ENCODE measurements at places on chromosomes 1 and 21.

DNA sequence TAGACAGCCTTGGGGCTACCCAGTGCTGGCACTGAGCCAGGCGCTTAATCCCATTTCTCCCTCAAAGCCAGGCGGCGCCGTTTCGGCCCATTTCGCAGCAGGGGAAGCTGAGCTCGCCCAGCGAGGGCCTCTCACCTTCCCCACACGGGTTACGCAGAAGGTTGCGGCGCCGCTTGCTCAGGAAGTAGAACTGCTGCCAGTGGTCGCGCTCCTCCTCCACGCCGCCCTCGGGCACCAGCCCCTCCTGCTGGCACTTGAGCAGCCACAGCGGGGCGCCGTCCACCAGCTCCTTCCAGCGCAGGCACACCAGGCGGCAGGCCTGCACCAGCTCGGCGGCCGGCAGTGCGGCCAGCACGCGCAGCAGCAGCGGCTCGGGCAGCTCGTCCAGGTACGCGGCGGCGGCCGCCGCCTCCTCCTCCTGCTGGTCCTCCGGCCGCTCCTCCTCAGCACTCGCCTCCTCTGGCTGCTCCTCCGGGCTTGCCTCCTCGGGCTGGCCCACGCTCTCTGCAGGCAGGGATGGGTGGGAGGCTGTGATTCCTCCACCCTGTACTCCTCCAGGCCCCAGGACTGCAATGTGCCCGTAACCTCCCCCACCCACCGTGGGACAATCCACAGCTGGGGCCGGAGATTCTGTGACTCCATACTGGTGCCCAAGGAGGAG, 3.8 kb downstream of the FBXO2 start:
- DNase-seq: peak; percentile 86

GRCh38 chr1:183259924-183260323, 73.9 kb downstream of the LAMC2 start:
- no peak for DNase-seq

DNA sequence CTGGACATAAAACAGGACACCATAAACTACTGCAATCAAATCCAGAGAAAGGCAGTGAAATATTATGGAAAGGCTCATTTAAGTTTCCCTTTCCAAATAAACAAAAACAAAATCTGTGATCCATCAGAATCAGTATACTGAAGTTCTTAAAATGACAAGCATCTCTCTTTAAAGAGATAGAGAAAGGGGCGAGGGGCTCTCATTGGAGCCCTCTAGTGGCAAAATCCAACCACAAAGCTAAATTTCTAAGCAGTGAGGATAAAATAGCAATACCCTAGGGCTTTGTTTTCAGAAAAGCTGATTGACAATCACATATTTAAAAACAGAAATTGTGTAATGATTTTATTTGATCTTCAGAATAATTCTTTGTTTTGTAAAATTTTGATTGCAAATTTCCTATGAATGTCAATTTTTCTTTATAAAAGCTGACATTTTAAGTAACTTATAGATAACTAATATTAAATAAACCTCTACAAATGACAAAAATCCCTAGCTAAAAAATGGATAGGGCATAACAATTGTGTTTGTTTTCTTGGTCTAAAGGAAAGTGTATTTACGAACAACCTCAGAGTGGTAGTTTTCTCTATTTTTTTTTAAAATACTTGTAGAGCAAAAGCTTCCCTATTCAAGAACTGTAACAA, 138.2 kb downstream of the COL24A1 start:
- DNase-seq: no peak

DNA sequence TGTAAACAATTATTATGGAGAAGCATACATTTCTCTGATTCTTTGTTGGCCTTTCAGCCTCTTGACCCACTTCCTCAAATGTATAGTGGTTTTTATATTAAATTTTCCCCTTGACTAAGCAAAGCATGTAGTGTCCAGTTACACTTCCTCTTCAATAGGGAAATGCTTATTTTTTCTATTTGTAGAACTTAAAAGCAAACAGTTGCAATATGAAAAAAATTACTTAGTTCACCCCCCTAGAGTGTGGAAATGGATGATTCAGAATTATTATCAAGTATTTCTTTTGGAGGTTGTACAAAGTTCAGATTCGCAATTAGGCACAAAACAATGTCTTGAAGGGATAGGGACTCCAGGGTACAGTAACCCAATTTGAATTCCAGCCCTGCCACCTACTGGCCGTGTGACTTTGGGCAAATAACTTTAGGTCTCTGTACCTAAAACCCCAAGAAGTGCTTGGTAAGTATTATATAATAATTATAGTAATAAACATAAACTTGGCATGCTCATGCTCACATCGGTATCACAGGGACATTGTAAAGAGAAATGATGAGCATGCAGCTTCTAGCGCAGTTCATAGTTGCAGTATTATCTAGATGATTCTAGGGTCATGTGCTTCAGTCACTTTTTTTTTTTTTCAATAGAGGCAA, 28.6 kb upstream of the IFNGR2 start:
- peak; percentile 38 for DNase-seq

DNA sequence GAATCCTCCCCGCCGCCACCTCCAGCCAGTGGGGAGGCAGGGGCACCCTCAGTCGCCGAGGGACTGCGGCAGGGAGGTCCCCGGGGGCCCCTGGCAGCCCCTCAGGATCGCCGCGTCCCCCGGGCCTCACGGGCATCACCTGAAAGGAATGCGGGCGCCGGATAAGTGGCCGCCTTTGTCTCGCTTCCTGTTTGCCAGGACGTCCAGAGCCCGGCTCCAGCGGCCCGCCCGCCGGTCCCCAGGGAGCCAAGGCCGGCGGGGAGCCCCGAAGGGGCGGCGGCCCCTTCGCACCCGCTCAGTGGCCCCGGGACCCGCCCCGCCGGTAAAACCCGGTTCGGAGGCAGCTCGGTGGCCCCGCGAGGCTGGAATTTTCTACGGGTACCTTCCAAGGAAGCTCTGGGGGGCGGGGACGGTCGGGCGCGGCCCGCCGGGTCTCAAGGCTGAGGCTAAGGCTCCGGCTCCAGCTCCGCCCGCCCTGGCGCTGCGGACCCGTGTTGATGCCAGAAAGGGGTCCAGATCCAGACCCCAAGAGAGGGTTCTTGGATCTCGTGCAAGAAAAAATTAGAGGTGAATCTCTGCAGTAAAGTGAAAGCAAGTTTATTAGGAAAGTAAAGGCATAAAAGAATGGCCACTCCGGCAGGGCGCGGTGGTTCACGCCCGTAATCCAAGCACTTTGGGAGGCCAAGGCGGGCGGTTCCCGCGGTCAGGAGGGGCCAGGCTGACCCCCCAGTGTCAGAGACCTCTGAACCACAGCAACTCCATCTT, 12.6 kb downstream of the TINAGL1 start:
- DNase-seq: no peak

GRCh38 chr1:226004396-226004795, 5.3 kb upstream of the SDE2 start:
- no peak for DNase-seq

GRCh38 chr1:19452221-19452663, 33.1 kb downstream of the CAPZB start:
- DNase-seq: no peak

GRCh38 chr1:211332830-211333229, 6.2 kb downstream of the TRAF5 start:
- no peak for DNase-seq

DNA sequence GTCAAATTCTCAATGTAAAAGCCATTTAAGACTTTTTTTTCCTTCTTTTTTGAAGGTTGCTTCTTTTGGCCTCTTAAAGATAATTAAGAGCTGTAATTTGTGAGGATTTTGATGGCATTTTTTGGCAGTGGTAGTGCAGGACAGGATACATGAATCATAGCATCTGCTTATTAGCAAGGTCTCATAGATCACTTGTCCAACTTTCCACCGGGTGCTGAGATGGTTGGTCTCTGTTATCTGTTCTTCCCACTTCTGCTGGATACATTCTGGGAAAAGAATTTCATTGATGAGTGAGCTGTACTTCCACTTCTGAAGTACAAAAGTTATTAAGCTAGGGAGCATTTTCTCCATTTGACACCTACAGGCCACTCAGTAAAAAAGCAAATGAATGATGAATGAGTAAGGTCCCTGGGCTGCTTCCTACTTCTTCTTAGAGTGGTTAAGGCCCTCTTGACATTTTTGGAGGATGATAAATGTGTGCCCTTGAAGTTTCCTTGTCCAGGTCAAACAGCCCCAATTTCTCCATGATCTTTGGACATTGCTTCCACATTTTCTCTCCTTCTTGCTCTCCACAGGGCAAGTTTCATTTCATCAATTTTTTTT, 100.6 kb downstream of the ROR1 start:
- no peak for DNase-seq

DNA sequence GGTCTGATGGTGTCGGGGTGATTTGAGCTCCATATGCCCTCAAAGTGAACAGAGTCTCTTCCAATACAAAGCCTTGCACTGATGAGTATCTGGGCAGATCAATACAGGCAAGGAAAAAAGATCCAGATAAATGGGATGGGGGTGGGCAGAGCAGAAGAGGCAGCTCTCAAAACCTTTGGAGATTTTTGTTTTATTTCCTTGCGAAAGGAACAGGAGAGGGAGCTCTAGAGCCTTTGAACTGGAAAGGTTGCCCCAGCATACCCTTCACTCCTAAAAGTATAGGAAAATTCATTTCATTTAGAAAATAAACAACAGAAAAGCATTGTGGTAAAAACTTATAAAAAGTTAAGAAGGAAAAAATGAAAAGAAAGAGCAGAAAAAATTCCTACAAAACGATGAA, 31.4 kb upstream of the OLIG2 start:
- no peak for DNase-seq

GRCh38 chr1:182368358-182368757, 23.2 kb downstream of the GLUL start:
- DNase-seq: no peak

- no peak for DNase-seq
Observed at GRCh38 chr1:208208132-208208487, 36.1 kb downstream of the PLXNA2 start.

- no peak for DNase-seq
Observed at GRCh38 chr1:193348769-193349535, 162.5 kb upstream of the B3GALT2 start.

DNA sequence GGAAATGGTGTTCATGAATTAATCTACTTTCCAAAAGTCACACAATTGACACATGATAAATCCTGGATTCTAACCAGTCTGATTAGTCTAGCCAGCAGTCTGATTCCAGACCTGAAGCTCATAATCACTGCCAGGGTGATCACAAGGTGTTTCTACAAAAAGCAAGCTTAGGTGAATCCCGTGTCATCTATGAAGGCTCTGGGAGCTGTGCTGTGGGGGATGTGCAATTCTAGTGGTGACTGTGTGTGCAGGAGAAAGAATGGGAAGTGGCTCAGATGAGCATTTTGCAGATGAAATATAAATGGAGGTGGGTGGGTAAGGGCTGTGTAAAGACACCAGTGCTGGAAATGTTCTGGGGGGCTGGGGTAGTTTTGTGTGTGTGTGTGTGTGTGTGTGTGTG, 1.8 kb upstream of the NPPB start:
- DNase-seq: no peak

DNA sequence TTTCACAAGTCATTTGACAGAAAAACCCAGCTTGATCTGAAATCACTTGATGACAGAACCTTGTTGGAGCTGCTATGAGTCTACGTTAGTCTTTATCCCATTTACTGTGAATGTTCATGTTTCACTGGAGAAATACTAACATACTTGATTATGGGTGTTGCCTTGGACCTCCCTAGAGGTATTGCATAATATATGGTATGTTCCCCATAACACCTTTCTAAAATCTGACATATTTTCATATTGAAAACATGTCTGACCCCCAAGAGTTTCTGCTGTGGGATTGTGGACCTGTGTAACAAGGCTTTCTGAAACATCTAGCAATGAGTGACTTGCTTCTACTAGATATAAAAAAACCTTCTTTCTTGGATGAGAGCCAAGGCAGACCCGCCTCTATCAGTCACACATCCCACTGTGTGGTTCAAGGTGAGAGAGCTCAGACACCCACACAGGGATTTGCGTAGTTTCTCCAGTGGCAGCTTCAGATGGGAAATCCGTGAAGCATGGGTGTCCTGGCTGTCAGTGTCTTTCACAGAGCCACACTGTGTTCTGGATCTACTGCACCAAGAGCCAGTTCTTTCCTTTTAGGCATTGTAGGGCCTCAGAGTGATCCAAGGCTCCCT, 4.6 kb downstream of the NENF start:
- no peak for DNase-seq

- no peak for DNase-seq
Observed at GRCh38 chr1:56418151-56418631, 161.2 kb downstream of the PLPP3 start.

GRCh38 chr1:156895927-156896326, 2.4 kb downstream of the PEAR1 start:
- DNase-seq: no peak

DNA sequence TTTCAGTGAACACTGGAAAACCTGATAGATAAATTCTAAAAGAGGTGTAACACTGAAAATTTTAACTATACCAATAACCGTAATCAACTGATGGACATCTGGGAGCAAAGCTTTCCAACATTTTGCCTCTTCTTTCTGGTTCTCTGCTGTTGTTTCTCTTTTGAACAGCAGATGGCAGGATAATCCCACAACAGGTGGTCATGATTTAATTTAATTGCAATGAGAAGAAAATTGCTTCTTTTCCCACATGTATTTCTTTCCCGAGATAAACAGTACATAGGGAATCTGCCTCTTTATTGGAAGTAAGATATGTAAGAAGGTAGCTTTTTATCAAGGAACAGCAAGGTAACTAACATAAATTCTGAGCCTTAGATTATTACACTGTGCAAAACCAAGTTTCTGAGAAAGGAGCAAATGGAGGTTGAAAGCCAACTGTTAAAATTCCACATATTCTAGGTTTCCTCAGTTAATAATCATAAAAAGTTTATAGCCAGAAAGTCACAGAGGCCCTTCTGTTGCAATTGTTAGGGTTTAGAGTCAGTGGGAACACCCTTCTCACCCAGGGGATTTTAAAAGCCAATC, 72.9 kb downstream of the RPS6KA1 start:
- peak; percentile 16 for DNase-seq

DNA sequence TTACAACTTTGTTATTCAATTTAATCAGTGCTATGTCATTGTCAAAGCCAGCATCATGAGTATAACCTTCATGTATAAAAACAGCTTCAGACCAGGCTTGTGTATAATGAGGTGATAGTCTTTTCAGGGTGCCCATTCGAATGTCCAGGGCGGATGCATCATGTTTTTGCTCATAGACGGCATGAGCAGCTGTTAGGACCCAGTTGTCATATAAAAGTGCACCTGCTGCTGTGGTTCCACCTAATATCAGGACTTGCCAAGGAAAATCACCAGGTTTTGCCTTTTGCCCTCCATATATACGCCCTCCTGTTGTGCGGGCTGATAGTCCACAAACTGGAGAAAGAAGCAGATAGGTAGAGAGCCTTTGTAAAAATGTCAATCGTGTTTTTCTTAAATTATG, 14.9 kb downstream of the TARDBP start:
- no peak for DNase-seq
